ENCODE measurements at places on chromosomes 3 and 15.

GRCh38 chr3:122365073-122365472 lies 18.0 kb downstream of the MIX23 start:
- DNase-seq: no peak

GRCh38 chr3:112042842-112043280 lies 8.3 kb downstream of the TMPRSS7 start:
- no peak for DNase-seq

DNA sequence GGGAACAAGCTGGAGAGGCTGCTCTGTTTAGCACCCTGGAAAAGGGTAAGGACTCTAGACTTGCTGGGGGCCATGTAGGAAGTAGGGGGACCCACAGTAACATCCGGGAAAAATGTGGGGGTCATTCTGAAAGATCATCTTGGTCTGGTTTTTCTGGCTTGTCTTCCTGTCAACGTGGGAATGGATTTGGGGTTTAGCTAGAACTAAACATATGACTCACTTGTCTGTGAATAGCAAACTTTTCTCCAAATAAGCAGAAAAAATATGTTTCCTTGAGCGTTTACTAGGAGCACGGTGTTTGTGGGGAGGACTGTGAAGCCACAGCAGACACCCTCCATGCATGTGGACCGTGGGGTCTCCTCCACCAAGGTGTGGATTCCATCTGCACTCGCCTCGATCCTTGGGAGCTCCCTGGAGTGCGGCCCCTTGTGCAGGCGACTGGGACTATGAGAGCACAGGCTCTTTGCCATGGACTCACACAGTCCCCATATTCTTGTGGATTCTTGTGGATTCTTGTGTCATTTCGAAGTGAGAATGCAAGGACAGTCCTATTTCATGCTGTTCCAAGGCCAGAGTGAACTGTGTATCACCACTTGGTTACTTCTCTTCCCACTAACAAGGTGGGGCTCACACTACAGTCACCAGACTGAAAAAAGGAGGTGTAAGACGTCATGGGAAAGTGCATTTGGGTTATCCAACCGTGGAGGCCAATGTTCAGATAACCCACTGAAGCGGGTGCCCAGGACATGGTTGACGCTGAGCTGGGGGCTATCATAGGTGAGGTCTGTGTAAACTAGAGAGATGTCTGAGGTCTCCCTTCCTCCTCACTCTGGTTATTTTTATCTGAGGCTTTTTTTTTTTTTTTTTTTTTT lies 25.5 kb downstream of the PGPEP1L start:
- DNase-seq: no peak

- DNase-seq: no peak
Measured at GRCh38 chr3:176787506-176787905, 409.8 kb downstream of the TBL1XR1 start.

- DNase-seq: no peak
Measured at GRCh38 chr15:44102675-44103254, 92.3 kb downstream of the FRMD5 start.

GRCh38 chr3:169699536-169700050 lies 36.1 kb upstream of the MECOM start:
- no peak for DNase-seq

DNA sequence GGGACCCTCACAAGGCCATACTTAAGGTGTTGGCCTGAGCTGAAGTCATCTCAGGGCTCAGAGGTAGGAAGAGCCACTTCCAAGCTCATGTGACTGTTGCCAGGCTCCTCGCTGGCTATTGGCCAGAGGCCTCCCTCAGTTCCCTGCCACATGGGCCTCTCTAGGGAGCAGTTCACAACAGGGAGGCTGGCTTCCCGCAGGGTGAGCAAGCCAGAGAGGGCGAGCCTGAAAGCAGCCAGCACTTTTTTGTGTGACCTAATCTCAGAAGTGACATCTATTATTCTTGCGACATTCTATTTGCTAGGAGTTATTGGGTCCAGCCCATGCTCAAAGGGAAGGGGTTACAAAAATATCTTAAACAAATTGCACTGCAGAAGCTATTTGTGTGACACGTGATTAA lies 201.4 kb downstream of the SSR3 start:
- DNase-seq: no peak

- no peak for DNase-seq
Measured at GRCh38 chr3:21524133-21524532, 226.9 kb downstream of the ZNF385D start.

- DNase-seq: no peak
Measured at GRCh38 chr3:99439892-99440291, 198.5 kb upstream of the COL8A1 start.

DNA sequence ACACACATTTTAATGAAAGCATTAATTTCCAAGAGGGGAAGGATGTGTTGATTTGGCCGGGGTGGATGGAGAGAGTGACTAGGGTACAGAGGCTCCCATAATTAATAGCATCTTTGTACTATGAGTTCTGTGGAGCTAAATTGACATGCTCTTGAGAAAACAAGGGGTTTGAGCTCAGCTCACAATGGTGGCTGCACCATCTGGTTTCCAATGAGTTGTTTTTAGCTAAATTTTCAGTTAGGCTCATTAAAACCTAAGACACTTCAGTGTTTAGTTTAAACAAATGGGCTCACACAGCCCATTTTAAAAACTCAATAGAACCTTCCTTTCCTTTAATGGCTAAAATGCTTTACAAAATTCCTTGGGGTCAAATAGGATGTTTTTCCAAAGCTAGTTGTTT lies 199.7 kb downstream of the TNIK start:
- no peak for DNase-seq

- no peak for DNase-seq
Measured at GRCh38 chr15:98682992-98683701, 34.8 kb downstream of the IGF1R start.

- DNase-seq: no peak
Measured at GRCh38 chr3:167895684-167896083, 160.2 kb downstream of the SERPINI1 start.

GRCh38 chr3:35257641-35258040 lies 381.7 kb upstream of the ARPP21 start:
- no peak for DNase-seq

DNA sequence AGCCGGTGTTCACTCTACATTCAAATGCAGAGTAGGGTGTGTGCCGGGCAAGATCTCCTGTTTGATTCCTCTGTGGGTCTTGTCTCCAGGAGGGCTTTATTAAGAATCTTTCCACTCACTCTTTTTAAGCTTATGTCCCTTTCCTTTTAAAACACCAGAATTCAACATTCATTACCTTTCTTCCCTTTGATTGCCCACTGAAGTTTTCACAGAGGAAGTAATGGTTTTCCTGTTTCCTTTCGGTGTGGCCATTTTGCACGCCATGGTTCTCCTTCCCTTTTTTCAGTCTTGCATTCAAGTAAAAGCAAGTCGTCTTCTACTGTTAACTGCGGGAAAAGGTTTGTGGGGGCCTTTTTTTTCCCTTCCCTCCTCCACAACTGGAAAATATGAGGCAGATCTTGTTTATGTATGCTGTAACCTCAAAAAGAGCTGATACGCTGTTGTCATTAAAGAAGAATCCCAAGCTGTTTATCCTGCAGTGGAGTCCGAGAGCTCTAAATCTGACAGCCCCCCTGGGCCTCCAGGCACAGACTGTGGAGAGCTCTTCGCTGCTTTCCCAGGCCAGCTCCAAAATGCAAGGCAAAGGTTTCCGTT lies 40.5 kb downstream of the FILIP1L start:
- no peak for DNase-seq
